Activated CD4-positive, CD25-positive, alpha-beta regulatory T cell treated with anti-CD3 and anti-CD28 coated beads, Interleukin-2, amount 50 U/mL, for 24 hours (primary cell): ENCODE measurements at places on chromosomes 6 and 20.

DNA sequence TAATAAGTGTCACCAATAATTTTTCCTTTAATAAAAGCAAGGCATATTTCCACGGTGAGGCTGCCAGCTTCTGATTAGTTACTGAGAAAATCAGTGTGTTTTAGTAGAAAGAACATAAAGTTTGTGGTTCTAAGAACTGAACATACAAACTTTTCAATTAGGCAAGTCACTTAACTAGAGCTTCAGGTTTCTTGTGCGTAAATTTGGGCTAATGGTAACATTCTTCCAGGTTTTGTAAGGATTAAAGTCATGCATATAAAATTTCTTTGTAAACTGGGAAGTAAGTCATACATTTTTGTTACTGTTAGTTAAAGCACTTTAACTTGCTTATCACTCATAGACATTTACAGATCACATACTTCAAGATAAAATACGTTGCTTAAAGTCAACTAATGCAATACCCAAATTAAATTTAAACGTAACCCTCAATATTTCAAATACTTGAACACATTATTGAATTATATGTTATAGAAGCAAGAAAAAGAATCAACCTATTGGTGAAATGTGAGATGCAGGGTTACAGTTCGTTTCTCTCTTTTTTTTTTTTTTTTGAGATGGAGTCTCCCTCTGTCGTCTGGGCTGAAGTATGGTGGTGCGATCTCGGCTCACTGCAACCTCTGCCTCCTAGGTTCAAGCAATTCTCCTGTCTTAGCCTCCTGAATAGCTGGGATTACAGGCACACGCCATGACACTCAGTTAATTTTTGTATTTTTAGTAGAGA is 327.3 kb upstream of the NOX3 start:
- ATAC-seq = no peak

DNA sequence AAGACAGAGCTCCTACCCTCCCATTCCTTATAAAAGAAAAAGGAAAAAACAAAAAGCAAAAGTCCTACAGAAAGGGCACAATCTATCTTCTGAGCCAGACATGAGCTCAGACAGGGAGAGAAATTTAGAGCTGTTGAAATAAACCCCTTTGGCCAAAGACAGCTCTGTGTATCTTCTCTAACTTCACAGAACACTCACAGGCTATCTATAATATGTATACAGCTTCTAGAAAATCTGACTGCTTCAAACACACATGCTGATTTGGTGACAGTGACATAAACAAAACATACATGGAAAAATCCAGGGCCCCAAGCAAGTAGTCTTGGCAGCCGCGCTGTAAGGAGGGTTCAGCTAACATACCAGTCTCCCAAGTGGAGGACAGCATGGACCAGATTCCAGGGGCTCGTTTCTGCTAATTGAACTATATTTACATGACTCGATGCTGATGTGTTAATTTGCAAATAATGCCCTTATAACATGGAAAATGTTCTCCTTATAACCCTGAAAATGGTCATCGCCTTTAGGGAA is 37.0 kb downstream of the MTFR2 start:
- no peak for ATAC-seq

DNA sequence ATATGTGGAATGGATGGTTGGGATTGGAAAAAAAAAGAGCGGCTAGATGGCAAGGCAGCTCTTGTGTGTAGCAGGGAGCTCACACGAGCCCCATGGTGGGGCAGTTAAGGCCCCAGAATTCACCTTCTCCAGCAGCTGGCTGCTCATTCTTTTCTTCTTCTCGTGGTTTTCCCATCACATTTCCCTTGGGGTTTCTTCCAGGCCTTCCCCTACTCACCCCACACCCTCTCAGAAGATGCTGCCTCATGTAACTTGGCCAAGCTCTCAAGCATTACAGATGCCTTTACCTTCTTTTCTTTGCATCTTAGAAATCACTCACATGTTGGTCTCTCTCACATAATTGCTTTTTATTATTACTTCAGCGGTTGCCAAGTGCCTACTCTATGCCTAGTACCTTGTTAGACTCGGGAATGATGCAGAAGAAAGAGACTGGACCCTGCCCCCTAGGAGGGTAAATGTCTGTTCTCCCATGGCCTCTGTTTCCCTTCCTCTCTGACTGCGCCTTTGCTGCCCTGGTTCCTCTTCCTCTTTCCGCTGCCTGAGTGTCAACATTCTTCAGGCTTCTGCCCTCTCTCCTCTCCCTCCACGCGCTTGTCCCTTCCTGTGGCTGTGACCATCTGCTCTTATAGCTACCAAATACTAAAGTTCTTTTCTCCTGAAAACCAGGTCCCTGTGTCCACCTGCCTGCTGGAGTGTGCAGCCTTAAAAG is 28.6 kb downstream of the PPARD start:
- ATAC-seq = no peak

DNA sequence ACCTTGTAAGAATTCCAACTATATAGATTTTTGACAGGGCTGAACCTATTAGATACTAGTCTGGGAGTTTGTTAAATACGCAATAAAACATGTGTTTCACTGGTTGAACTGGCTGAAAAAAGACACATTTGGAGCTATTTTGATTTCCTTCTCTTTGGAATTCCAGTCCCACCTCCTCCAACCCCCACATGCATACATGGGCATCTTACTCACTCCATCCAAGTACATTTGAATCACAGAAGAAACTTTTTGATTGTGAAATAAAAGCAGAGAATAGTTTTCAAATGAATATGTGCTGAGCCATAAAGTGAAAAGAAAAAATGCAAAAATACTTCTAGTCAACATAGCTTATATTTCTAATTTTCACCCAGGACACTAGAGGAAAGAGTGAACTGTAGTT is 33.9 kb upstream of the STXBP5 start:
- no peak for ATAC-seq

DNA sequence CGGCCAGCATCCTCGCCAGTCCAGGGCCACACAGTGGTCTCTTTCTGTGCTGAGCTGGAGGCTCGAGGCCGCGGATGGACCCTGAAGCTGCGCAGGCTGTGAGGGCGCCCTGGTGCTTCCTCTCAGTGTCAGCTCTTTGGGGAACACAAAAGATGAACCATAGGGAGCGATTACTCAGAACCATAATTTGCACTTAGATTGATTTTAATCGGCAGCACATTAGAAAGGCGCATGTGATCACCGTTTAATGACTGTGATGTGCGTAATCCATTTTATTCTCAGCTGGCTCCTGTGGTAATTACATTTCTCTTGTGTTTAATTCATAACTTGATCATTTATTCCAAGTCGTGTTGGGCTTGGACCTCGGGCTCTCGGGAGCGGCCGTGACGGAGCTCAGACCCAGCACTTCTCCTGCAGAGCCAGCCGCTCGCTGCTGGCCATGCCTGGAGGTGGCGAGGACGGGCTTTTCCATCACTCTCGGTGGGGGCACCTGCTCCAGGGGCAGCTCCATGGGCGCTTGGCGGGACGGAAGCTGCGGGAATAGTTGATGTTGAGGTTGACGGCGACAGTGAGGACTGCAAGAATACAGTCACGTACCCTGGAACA is 25.6 kb upstream of the NTSR1 start:
- no peak for ATAC-seq

DNA sequence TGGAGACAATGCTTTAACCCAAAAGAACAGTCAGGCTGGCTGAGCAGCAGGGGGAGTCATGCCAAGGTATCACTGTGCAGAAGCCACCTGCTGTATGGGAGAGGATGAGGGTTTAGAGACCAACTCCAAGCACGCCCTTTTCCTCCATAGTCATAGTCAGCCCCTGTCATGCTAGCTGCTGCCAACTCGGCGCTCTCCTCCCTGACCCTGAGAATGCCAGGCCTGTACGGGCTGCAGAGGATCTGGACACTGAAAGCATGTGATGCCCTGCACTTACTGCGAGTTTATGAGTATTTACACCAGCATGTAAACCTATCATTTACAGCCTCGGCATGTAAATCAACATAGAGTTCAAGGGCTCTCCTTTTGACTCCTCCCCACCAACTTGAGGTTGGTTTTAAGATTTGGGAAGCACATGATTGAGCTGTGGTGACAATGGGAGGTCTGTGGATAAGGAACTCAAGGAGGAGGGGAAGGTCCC is 11.7 kb upstream of the SCUBE3 start:
- ATAC-seq = no peak

- no peak for ATAC-seq
These were observed 107.1 kb downstream of the BANF2 start for GRCh38 chr20:17806739-17807441.

DNA sequence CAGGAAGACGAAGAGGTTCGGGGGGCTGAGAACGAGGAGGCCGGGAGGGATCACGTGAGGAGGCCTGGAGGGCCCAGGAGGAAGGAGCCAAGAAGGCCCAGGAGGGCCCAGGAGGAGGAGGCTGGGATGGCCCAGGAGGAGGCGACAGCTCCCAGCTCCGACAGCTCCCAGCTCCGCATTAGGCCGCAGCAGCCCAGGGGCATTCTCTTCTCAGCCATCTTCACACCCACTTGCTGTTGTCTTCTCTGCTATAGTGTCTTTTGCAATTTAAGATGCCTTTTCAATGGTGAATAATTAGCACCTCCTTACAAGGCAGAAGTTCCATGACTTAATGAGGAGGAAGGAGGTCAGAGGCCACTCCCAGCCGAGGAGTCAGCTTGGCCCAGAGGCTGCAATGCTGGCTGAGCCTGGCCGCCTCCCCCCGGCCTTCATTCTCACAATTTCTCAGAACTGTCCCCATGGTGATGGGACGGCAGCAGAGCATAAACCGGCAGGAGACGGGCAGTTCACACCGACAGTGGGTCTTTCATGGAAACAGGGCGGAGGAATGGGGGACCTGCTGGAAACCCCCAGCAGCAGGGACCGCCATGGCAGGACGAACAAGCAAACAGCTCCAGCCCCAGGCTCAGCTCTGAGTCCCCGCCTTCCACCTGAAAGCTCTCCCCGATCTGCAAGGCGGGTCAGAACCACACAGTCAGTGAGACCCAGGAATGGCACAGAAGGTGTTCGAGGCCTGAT is 45.1 kb downstream of the WDR27 start:
- no peak for ATAC-seq

GRCh38 chr6:642805-643204 is 14.1 kb downstream of the HUS1B start:
- no peak for ATAC-seq

DNA sequence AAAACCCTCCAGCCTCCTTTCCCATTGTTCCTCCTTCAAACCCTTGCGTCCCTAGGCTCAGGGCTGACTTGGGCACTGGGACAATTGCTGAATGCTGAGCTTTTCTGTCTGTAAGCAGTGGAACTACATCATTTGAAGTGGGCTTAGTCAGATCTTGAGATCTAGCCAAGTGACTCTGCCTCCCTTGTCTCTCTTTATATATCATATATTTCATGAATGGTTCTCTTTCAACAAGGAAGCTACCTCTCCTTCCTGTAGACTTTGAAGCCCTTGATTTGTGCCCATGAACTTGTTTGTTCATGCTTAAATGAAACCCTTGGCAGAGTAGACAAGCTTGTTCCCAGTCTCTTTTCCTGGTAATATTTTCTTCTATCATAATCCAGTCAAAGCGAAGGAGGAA is 60.0 kb upstream of the KIF13A start:
- no peak for ATAC-seq

DNA sequence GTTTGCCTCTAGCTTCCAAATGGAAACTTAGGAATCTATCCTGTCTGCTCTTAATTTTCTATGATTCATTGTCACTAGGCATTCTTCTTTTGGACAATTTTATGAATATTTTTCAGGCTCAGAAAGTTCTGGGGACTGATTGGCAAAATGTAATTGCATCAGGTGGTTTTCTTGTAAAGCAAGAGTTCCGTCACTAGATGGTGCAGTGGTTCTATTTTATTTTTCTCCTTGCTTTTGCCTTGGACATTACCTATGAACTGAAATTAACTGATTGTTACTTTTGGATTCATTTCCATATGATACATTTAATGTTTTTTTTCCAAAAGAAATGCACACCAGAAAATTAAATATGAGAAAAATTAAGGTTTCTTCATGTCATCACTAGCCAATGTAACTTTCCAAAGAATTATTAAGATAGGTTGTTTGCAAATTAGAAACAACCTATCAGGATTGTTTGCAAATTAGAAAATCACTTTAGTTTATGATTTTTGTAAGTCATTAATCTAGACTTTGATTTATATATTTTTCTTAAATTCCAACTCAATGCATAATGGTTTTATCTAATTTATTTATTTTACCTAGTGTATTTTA is 48.0 kb downstream of the TMEM170B start:
- no peak for ATAC-seq

- ATAC-seq = no peak
These were observed 48.2 kb upstream of the LRRC1 start for GRCh38 chr6:53746442-53747103.

- ATAC-seq = no peak
These were observed 451.3 kb downstream of the HTR1B start for GRCh38 chr6:77011929-77012545.
